ENCODE measurements at places on chromosomes 7 and 10. TPM values are rescaled to one million over a fixed set of nuclear protein-coding genes. Genes with fewer than 3 reads are reported as not detected.

Gene ADIRF
- 288 TPM for total RNA-seq

Gene CALD1
- 335 TPM for total RNA-seq

Gene FMC1
- total RNA-seq: 13.9 TPM

Gene STEAP2
- 81.9 TPM for total RNA-seq

Gene NUTM2B
- total RNA-seq: 0.33 TPM

Gene SYNPO2L
- total RNA-seq: 0.15 TPM

DNA sequence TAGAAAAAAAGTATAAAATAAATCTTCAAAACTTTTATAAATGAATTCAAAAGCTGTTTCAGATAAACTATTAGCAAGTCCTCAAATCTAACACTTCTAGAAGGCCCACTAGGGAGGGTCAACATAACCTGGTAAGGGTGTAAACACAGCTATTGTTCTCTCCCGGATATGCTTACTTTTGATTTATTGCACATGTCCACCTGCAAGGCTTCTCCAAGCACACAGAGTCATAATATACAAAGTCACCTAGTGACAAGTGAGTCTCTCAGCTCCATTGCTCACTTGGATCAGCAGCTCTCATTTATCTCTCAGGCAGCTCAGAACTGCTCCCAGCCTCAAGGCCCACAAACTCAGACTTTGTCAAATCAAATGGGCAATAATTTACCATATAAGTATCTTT is 44.0 kb upstream of the COL1A2 start:
- DNase-seq: no peak

DNA sequence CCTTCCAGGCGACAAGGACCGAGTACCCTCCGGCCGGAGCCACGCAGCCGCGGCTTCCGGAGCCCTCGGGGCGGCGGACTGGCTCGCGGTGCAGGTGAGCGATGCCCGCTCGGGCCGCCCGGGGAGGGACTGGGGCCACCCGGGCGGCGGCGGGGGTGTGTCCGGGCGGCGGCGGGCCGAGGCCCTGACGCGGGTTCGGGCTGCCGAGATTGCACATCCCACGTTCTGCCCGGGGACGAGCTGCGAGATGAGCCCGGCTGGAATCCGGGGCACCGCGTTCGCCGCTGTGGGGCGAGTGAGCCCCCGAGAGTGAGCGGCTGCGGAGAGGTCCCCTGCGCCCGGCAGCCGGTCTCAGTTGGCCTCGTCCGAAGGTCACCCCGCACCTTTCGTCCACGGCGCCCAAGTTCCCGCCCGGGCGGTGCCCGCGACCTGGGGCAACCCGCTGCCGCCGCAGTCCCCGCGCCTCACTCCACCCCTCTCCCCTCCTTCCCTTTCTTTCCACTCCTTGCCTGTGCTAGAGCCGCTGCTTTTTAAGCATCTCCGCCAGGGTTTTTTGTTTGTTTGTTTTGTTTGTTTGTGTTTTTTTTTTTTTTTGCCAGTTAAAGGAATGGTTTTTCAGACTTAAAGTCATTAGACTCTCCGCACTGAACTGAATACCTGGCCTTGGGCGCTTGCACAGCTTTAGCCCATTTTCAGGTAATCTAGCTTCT is 515 bp downstream of the RALA start:
- DNase-seq: no peak

- no peak for DNase-seq
Observed at GRCh38 chr7:10412422-10413019, 561.2 kb upstream of the PHF14 start.

DNA sequence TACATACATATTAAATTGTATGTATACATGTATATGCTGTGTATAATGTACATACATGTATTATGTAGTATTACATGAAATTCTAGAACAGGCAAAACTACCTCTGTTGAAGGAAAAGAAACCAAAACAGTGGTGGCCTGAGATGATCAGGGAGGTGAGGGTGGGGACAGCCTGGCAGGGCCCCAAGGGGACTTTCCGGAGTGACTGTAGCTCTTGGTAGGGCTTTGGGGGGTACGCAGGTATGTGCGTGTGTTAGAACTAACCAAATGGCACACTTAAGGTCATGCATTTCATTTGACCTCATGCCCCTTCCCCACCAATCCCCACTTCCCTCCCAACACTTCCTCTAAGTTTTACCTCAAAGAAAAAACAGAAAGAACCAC is 31.3 kb downstream of the CTBP2 start:
- DNase-seq: no peak

DNA sequence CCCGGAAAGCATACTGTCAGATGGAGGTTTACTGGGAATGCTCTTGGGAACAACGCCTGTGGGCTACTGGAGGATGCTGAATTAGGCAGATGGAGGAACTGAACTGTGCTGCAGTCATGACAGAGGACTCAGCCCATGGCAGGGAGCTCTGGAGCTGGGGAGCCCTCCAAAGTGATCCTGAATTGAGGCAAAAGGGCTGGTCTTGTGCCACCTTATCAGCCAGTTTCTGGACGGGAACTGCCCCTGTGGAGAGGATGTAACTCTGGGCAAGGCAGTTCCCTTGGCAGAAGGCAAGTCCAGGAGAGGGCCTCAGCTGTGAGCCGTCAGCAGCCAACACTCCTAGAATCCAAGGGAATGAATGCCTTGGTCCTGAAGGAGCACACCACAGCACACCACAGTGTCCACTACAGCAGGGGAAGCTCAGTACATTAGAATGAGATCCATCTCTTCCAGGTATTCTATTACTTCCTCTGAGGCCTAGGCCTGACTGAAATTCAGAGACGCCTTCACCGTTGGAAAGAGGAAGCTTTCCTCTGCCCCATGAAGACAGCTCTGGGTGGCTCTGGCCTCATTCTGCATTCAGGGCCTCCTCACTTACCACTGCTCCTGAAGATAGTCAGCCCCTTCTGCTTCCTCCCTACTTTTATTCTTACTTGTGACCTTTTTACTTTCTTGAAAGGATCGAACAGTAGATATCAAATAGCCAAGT is 139.6 kb upstream of the GPR26 start:
- DNase-seq: peak; percentile 7

DNA sequence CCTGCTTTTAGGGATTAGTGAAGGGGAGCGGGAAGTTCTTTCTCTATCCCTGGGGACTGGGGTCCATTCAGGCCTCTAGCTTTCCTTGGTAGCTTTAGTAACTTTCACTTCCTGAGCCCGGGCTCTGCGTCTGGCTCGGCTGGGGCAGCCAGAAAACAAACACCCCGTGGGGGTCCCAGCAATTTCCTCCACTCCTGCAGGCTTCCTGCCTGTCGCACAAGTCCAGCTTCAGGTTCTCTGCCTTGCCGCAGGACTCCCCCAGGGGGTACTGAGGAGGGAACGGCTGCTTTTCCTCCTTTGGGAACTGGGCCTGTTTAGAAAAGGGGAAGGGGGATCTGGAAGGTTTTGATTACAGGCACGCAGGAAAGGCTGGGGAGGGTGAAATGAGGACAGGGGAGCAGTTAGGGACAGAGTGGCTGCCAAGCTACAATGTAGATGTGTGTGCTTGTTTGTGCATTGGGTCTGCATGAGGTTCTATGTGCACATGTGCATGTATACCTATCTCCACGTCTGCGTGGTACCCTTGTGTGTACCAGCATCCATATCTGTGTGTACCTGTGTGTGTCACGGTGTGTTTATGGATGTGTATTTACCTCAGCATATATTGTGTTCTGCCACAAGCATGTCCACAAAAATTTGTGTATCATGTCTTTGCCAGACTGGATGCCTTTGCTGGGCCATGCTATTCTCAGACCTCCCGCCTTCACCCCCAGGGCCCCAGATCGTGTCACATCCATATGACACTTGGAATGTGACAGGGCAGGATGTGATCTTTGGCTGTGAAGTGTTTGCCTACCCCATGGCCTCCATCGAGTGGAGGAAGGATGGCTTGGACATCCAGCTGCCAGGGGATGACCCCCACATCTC is 2.0 kb downstream of the KAZALD1 start:
- no peak for DNase-seq

GRCh38 chr10:48807791-48808470 is 123.3 kb downstream of the WDFY4 start:
- no peak for DNase-seq

GRCh38 chr7:84624527-84624926 is 429.9 kb upstream of the SEMA3A start:
- DNase-seq: no peak

DNA sequence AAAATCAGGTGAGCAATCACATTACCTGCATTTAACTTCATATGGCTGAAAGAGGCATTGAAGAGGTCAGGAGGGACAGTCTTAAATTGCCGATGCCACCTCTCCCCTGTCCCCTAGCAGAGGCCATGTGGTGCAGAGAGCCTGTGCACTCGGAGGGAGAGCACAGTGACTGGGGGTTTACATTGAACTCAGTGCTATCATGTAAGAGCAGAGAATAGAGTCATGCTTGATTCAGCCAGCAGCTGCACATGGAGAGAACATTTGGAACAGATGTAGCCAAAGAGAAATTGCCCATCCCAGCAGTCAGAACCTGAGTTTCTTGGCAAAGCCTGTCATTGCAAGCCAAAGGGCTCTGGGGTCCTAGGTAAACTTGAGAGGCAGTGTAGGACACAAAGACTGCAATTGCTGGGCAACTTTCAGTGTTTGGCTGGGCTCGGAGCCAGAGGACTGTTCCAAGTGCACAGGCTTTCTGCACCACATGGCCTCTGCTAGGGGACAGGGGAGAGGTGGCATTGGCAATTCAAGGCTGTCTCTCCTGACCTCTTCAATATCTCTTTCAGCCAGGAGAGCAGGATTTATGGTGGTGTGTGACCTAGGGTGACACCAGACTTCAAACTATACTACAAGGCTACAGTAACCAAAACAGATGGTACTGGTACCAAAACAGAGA is 267.1 kb downstream of the REEP3 start:
- DNase-seq: no peak

DNA sequence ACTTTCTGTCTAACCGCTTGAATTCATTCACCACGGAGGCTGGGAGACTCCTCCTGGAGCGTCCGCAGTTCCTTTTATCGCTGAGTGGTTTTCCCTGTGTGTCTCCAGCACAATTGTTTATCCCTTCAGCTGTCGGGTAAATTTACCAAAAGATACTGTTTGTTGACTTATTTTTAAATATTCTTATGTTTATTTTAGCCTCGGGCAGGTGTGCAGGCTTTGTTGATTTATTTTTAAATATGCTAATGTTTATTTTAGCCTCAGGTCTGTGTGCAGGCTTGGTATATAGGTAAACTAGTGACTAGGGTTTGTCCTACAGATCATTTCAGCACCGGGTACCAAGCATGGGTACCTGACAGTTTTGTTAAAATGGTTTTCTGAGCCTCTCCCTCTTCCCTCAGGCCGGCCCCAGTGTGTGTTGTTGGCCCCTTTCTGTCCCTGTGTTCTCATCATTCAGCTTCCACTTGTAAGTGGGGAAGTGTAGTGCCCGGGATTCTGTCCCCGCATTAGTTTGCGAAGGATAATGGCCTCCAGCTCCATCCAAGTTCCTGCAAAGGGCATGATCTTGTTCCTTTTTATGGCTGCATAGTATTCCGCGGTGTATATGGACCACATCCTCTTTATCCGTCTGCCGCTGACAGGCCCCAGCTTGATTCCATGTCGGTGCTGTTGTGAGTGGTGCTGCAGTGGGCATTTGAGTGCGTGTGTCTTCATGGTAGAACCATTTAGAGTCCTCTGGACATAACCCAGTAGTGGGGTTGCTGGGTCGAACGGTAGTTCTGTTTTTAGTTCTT is 5.3 kb downstream of the GET4 start:
- no peak for DNase-seq

- DNase-seq: no peak
Observed at GRCh38 chr7:83280671-83281070, 118.0 kb upstream of the PCLO start.

DNA sequence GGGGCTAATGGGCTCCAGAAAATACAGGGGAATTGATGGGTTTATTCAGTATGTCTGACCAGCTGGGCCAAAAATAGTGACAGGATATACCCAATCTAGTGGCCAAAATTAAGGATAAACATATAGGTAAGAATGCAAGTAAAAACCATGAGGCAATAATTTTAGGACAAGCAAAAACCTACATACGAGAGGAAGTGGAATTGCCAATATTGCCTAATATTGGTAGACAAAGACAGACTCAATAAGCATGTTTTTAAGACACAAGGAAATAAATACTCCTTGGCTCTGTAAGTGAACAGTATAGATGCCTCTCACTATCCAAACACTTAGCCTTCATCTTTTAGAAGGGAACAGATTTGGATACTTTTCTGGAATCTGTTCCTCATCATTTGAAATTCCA is 51.0 kb downstream of the ATXN7L1 start:
- DNase-seq: no peak

GRCh38 chr7:49243521-49243920 is 319.2 kb downstream of the CDC14C start:
- no peak for DNase-seq

DNA sequence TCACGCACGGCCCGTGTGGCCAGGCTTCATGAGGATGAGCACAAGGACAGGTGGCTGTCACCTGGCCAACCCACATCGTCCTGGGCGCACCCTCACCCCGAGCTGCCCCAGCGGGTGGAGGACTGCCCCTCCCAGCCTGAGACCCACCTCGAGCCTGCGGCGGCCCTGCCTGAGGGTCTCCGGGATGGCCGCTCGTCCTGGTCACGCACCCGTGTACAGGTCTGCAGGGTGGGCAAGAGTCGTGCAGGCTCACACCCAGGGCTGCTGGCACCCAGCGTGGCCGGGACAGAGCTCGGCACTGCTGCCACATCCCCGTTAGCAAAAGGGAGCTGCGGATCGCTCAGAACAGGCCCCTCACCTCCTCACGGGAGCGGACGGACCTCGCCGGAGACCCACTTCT is 14.4 kb upstream of the UTF1 start:
- DNase-seq: no peak

DNA sequence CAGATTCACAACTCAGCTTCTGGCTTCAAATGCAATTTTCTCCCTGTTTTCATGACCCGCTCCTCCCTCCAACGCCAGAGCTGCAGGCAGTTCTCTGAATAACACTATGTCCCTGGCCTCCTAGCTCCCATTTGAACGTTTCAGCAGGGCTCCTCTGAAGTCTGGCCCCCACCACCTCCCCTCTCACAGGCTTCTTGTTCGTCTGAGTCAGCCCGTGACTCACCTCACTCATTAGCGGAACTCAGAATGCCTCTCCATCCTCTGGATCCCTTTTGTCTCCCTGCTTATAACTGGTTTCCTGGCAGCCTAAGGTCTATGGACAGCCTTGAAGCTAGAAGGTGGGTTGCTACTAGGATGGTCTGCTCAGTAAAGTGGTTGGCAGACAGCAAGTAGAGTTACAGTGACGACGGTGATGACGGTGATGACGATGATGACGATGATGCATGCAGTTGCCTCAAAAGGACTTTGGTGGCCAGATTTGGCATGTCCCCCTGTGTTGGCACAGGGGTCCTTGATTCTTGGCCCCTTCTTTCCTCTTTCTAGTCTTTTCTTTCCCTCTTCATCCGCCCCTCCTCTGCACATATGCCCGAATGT is 83.3 kb upstream of the MKLN1 start:
- DNase-seq: no peak

- DNase-seq: no peak
Observed at GRCh38 chr7:64872351-64873154, 30.5 kb upstream of the ZNF273 start.

- no peak for DNase-seq
Observed at GRCh38 chr7:33885290-33886148, 19.8 kb upstream of the BMPER start.
